Adipose tissue (tissue), 3 donors: ENCODE measurements at places on chromosomes 3 and 15. TPM values are rescaled to one million over a fixed set of nuclear protein-coding genes. Genes with fewer than 3 reads are reported as not detected.

GOLGA8Q gene
- polyA plus RNA-seq = 0.54 TPM

RBMS3 gene
- 10.2 TPM for polyA plus RNA-seq

SQOR gene
- polyA plus RNA-seq = 40.9 TPM

CRABP1 gene
- not detected for polyA plus RNA-seq

TRIM69 gene
- 26.1 TPM for polyA plus RNA-seq

UROC1 gene
- not detected for polyA plus RNA-seq

MESP1 gene
- polyA plus RNA-seq = 25.5 TPM

ADGRG7 gene
- not detected for polyA plus RNA-seq

HCLS1 gene
- 47.8 TPM for polyA plus RNA-seq
